ENCODE measurements at places on chromosomes 11 and 22.

- DNase-seq, result no peak
Measured at GRCh38 chr11:118102721-118103261, 16.0 kb upstream of the SMIM35 start.

DNA sequence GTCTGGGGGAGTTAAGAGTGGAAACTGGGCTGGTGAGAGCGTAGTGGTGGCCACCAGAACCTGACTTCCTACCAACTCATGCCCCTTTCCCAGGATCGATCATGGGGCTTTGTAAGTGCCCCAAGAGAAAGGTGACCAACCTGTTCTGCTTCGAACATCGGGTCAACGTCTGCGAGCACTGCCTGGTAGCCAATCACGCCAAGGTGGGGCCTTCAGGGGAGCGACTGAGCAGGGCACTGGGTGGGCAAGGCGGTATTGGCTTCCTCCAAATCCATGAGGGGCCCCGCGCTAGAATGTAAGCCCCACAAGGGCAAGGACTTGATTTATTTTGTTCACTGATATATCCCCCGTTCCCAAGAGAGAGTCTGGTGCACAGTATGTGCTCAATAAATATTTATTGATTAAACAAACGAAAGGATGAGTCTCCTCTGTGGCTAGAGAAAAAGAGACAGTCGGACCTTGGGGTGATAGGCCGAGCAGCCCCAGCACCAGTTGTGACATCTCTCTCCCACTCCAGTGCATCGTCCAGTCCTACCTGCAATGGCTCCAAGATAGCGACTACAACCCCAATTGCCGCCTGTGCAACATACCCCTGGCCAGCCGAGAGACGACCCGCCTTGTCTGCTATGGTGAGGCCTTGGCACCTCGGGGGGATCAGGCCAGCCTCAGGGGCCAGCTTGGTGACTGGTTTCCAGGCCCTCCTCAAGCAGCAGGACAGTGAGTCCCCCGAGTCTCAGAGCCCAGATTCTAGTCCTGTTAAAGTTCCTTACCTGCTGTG lies 765 bp downstream of the ZFPL1 start:
- DNase-seq, result no peak

GRCh38 chr11:78196661-78197091 lies 8.0 kb downstream of the USP35 start:
- no peak for DNase-seq

GRCh38 chr11:87616511-87616910 lies 558.7 kb downstream of the RAB38 start:
- no peak for DNase-seq

- DNase-seq, result no peak
Measured at GRCh38 chr11:114149689-114150407, 90.3 kb downstream of the ZBTB16 start.

DNA sequence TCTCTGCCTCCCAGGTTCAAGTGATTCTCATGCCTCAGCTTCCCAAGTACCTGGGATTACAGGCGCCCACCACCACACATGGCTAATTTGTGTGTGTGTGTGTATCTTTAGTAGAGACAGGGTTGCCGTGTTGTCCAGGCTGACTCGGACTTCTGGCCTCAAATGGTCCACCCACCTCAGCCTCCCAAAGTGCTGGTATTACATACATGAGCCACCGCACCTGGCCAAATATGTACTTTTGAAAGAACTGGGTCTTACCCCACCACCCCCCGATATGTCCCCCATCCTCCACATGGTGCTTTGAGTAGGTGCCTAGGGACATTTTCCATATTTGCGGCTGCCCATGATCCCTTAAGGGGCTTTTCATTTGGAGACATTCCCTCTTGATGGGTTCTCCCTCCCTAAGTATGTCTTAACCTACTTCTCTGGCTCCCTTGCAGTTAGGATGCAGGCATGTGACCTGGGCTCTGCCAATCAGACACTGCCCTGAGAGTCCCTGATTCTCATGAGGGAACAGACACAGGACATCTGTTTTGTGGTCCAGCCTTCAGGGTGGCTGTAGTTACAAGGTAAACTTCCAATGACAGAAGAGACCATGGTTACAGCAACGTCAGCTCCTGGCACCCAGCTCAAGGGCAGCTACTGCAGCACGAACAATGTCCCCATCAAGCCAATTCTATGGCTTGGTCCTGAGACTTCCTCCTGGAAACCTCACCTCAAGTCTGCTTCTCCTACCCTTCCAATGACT lies 48.4 kb downstream of the CHST1 start:
- DNase-seq, result no peak

GRCh38 chr11:96197801-96198701 lies 144.9 kb downstream of the MAML2 start:
- DNase-seq, result no peak

GRCh38 chr22:35610741-35611140 lies 6.4 kb downstream of the MB start:
- DNase-seq, result no peak

- DNase-seq, result no peak
Measured at GRCh38 chr22:33891455-33891854, 28.8 kb downstream of the LARGE1 start.

- DNase-seq, result peak; percentile 30
Measured at GRCh38 chr11:5712507-5712906, 22.9 kb downstream of the TRIM22 start.

GRCh38 chr22:28183078-28183860 lies 264.2 kb upstream of the PITPNB start:
- DNase-seq, result no peak

GRCh38 chr11:12786891-12787290 lies 112.7 kb downstream of the TEAD1 start:
- DNase-seq, result no peak

GRCh38 chr11:10267821-10268220 lies 26.2 kb downstream of the SBF2 start:
- DNase-seq, result no peak

- DNase-seq, result no peak
Measured at GRCh38 chr11:92101920-92102319, 122.7 kb upstream of the FAT3 start.

- DNase-seq, result peak; percentile 19
Measured at GRCh38 chr11:18844753-18845367, 53.3 kb upstream of the PTPN5 start.

- DNase-seq, result no peak
Measured at GRCh38 chr11:125211191-125211947, 46.8 kb downstream of the PKNOX2 start.

DNA sequence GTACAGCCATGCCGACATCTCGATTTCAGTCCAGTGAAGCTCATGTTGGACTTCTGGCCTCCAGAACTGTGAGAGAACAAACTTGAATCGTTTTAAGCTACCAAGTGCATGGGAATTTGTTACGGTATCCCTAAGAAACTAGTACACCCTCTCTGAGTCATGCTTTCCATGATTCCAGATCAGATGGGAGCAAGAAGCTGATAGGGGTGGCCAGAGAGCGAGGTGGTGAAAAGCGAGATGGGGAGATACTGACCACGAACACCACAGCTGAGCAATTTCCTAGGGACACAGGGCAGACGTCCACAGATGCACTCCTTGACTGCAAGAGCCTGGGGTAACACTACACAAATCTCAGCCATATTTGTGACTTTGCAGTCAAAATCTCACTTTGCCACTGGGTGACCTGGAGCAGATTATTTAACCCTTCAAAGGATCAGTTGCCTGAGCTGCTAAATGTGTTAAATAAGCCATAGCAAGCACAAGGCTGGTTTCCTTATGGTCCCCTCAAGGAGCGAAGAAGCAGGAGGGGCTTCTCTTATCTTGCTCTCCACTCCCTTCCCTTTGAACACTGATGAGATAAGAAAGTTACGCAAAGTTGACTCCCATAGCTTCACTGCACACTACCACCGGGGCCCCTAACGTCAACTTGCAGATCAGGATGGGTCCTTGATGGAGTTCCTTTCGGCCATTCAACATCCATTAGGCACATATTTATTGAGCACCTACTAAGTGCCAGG lies 22.6 kb upstream of the RCN1 start:
- no peak for DNase-seq

DNA sequence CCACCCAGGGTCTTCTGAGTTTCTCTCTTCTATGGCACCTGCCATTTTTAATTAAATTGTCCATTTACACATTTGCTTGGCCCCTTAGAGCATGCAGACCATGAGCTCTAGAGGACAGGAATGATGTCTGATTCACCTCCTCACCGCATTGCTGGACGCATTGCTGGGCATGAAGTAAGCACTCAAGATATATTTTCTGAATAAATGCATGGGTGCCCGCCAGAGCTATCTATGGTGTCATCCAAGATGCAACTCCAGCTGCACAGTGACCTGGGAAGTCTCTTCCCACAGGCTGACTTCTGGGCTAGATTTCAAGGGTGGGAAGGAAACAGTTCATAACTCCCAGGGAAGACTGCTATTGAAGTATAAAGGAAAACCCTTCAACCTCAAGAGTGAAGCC lies 66.6 kb upstream of the ASPHD2 start:
- DNase-seq, result no peak

DNA sequence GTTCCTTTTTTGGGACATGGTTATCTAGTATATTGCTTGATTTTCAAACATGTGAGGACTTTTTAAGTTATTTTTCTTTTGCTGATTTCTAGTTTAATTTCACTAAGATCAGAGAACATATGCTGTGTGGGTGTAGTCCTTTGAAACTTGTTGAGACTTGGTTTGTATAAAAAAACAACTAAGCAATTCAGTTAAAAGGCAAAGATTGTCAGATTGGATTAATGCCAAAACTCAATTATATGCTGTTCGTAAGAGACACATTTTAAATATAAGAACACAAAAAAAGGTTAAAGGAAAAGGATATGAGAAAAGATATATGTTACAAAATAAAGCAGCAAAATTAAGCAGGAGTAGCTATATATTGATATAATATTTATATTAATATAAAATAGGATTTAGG lies 17.8 kb upstream of the RRM1 start:
- no peak for DNase-seq

- no peak for DNase-seq
Measured at GRCh38 chr11:134464196-134464595, 52.2 kb upstream of the B3GAT1 start.

DNA sequence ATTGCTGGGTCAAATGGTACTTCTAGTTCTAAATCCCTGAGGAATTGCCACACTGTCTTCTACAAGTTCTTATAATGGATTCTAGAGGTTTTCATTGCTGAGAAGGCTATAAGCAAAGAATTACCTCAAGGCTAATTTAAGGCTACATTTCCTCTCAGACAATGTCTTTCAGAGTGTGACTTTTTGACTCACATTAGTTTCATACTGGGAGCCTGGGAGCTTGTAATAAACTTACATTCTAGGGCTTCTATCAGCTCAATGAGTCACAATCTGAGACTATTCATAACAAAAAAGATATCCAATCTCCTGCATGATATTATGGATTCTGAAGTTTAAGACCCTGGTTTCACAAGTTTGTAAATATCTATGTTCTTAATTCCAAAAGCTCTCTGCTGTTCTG lies 408.7 kb downstream of the LRRC4C start:
- no peak for DNase-seq

DNA sequence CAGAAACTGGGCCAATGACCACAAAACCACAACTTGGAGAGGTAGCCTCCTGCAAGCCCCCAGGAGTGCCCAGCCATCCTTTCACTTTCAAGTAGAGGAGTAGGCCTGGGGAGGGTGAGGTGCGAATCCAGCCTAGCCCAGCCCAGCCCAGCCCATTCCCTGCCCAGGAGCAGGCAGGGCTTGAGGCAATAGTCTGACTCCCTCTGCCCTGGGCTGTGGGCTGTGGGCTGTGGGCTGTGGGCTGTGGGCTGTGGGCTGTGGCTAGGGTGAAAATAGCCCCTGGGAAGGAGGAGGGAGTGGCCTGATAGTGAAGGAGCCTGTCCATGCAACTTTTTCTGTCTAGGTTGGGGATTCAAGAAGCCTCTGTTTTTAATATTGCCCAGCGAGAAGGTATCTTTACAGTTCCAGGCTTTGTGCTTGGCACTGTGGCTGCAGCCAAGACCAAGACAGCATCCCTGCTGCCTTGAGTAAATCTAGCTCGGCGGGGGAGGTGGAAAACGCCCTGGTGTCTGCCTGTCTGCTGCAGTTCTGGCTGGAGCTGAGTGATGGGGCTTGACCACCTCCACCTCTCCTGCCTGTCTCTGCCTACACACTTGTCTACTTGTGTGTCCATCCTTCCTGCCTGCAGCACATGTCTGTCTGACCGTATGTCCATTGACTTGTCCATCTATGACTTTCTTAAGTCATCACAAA lies 40.7 kb downstream of the LMO1 start:
- no peak for DNase-seq

DNA sequence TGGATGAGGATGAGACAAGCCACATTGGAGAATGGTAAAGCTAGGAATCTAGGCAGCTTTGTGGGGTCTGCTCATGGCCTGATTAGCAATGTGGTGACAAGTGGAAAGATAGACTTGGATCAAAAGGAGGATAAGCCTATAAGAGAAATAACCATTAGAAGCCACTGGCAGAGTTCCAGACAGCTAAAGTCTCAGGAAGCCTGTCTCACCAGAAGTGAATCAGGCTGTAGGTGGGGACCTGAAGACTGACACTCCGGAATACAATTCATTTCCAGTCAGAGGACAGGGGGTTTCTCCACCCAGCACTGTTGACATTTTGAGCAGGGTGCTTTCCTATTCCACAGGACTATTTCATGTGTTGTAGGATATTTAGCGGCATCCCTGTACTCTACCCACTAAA lies 129.7 kb downstream of the ARHGAP42 start:
- DNase-seq, result no peak

DNA sequence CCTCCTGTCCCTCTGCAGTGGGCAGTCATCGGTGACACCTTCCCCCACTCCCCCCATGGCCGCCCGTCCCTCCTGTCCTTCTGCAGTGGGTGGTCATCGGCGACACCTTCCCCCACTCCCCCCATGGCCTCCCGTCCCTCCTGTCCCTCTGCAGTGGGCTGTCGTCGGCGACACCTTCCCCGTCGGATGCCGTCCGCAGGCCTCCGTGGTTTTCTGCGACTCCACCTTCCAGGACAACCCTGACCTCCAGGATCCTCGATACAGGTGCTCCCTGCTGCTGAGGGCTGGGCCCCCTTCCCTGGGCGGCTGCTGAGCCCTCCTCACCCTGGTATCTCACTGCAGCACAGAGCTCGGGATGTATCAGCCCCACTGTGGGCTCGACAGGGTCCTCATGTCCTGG lies 2.2 kb downstream of the MIOX start:
- DNase-seq, result no peak

- no peak for DNase-seq
Measured at GRCh38 chr22:32469799-32470212, 4.8 kb upstream of the FBXO7 start.

DNA sequence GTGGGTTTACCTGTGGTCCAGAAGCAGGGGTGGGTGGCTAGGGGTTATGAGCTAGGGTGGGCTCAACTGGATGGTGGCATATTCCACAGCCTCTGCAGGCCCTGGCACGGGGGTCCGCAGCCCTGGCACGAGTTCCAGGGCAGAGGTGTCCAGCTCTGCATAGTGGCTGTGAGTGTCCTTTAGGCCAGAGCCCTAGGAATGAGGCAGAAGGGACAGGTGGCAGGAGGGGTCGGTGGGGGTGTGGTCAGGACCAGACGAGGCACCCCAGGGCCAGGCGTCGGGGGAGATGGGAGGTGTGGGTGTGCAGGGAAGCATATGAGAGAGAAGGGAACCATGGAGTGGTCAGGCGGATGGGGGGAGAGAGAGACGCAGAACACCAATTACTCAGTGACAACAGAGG lies 99.9 kb downstream of the NECTIN1 start:
- no peak for DNase-seq

GRCh38 chr11:120719348-120719747 lies 207.8 kb downstream of the GRIK4 start:
- DNase-seq, result no peak

- no peak for DNase-seq
Measured at GRCh38 chr22:42860968-42861367, 3.9 kb upstream of the ARFGAP3 start.

GRCh38 chr11:134271978-134272377 lies 4.2 kb upstream of the GLB1L3 start:
- DNase-seq, result no peak

- DNase-seq, result no peak
Measured at GRCh38 chr22:27580311-27580897, 221.2 kb downstream of the MN1 start.
